ENCODE measurements at places on chromosomes 7 and 10.

GRCh38 chr7:158013085-158013668 is 574.4 kb downstream of the PTPRN2 start:
- no peak for DNase-seq

DNA sequence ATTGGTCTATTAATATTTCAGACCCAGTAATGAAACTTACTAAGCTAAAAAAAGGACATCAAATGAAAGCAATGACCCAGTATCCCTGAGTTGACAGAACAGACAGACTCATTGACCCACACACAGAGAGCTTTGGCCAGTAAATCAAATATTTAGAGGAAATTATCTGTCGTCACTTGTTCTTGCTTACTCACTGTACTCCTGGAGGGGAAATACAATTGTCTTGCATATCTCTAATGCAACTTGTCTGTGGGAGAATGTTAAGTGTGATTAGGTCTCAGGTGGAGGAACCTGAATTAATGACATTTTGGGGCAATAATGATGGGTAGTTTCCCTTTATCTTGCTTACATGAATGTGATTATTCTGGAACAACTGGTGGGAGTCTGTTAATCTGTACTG is 80.4 kb downstream of the CUBN start:
- DNase-seq, result no peak

GRCh38 chr10:100995181-100995580 is 4.4 kb upstream of the LZTS2 start:
- no peak for DNase-seq

GRCh38 chr10:84314275-84314674 is 14.1 kb upstream of the CCSER2 start:
- no peak for DNase-seq

DNA sequence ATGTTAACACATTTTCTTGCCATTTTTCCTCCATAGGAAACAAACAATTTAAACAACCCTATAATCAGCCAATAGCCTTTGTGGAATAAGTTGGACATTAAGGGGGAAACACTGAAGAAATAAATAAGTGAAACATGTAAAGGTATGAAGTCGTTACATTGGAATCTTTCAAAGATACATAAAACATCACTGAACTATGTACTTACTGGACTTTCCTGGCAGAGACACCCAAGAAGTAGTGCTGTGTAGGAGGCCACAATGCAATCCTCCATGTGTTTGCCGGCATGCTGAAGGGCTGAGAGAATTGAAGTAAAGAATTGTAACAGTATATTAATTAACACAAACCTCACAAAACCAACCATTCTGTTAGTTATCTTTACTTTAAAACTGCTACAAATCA is 76.5 kb upstream of the GRID1 start:
- DNase-seq, result peak; percentile 69

- DNase-seq, result no peak
Measured at GRCh38 chr7:135978624-135979023, 1.5 kb upstream of the MTPN start.

DNA sequence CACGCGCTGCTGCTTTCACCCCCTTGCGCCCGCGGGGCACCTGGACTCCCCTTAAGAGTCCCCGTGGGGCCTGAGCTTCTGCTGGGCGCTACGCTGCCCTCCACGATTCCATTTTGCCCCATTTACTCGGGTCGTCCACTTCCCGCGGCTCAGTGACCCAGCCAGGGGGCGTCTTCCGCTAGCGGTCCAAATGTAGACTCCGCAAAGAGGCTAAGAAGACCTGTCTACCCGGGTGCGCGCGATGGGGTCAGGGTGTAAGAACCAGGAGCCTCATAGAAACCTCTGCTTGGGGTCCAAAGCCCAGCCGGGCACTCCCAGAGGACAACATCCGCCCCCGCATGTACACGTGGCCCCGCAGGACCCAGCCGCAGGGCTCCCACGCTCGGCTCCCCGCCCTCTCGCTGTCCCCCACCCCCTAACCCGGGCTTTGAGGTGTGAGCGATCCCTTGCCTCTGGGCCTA is 5.2 kb upstream of the HMX2 start:
- DNase-seq, result no peak

GRCh38 chr7:70568674-70569334 is 563.1 kb upstream of the GALNT17 start:
- DNase-seq, result peak; percentile 2

DNA sequence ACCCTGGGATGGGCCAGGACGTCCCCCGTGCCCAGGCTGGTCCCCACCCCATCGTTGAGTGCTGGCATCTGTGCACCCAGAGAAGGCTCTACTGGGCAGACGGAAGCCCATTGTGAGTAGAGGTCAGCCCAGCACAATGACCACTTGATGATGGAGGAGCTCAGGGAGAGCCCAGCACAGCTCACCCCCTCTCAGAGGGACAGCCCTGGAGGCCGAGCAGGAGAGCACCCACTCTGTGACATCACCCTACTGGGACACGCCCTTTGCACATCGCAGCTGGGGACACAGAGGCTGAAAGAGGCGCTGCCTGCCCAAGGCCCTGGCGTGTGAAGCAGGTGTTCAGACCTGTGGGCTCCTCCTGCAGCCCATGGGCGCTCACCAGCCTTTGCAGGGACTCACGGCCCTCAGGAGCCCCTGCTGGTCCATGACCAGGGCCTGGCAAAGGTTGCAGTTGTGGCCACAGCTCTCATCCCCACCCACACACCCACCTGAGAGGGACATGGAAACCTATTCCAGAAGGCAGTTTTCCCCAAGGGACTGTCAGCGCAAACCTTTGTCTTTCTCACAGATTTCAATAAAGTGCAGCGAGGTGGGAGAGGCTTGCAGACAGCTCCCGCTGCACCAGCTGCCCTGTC is 67.2 kb upstream of the PPP2R2D start:
- DNase-seq, result no peak

- no peak for DNase-seq
Measured at GRCh38 chr10:121033366-121033765, 182.2 kb downstream of the WDR11 start.

- DNase-seq, result no peak
Measured at GRCh38 chr10:107899075-107899474, 734.6 kb upstream of the SORCS1 start.

GRCh38 chr10:24616536-24616935 is 107.2 kb downstream of the ARHGAP21 start:
- peak; percentile 70 for DNase-seq

- DNase-seq, result no peak
Measured at GRCh38 chr7:47574482-47575329, 7.2 kb downstream of the TNS3 start.

- DNase-seq, result no peak
Measured at GRCh38 chr7:35530124-35531109, 164.5 kb downstream of the HERPUD2 start.

DNA sequence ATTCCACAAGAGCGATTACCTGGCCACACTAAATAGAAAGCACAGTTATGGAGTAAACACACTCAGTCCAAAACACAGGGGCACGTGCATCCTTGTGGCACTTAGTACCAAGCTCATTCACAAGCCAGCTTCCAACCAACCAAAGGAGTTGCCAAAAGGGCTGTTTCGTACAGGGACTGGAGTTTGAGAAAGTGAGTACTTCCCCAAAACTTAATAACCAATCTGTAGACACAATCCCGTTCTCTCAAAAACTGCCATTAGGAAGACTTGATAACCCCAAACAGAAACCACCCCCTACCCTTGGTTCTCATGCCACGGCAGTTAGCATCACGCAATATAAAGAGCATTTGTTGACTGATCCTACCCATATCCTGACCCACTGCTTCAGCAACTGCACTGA is 166.2 kb upstream of the ASAH2 start:
- DNase-seq, result peak; percentile 20

DNA sequence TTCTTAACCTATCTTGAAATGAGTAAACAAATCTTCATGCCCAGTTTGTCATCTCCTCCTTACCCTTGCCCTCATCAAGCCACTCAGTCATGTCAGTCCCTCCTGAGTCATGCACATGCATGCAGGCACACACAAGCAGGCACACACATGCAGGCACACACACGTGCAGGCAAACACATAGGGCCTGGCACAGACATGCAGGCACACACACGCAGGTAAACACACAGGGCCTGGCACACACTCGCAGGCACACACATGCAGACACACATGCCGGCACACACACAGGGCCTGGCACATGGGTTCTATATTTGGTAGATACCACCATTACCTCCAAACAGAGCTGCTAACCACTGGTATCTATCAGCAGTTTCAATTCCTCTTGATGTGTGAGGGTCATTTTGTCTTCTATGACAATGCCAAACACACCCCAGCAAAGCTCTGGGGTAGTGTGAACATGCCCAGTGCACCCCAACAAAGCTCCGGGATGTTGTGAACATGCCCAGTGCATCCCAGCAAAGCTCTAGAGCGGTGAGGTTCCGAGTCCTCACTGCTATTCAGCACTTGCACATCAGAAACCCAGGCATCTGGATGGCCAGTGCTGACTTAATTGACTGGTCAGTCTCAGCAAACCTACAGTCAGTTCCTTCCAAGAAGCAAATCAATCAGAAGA is 563.8 kb downstream of the PTPRN2 start:
- no peak for DNase-seq

DNA sequence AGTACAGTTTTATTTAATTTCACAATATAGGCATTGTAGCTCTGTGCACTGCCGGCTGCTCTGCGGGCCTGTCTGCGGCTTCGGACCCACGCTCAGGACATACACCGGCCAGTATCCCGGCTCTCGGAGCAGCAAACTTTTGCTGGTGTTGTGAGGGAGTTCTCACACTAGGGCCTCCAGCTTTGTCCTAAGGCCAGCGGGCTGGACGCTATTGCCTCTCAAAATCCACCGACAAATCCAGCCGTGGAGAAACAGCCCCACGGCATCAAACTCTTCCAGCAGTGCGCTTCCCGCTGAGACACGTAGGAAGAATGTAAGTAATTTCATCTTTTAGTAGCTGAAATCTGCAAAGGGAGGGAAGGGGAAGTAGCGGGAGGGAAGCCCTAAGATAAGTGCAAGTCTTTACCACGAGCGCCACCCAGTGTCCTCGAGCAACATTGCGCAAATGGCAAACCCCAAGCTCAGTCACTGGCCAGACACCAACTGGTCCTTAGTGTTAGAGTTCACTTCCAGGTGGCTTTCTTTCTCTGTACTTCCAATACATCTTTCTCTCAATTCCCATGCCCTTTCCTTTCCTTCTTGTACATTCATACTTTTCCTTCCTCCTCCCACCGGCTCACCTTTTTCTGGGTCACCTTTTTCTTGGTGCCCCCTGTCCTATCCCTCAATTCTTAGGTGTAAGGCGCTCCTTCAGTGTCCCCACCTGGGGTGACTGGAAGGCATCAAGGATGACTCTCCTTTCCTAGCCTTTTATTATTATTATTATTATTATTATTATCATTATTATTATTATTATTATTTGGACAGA is 3.0 kb upstream of the DLX5 start:
- DNase-seq, result peak; percentile 85

DNA sequence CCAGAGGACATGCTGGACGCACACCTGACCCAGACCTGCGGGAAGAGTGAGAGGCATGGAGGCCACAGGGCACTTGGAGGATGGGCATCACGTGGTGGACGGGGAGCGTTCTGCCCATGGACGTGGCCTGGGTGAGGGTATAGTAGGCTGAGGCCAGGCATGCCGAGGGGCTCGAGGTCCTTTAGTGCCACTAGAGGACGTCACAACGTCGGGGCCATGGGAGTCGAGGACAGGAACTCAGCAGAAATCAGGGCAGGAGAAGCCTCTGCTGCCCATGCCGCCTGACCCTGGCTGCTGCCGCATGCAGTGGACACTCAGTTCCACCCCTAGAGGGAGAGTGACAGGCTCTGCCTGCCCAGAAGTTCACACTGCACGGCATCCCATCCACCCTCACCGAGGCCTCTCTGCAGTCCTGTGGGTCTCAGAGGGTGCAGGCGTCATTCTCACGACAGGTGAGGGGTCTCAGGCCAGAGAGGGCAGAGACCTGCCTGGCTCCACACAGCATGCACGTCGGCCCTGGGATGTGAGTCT is 198.7 kb downstream of the ADARB2 start:
- no peak for DNase-seq

- DNase-seq, result peak; percentile 84
Measured at GRCh38 chr10:47164126-47164799, 135.7 kb upstream of the GDF10 start.

GRCh38 chr7:50962962-50963374 is 180.3 kb upstream of the GRB10 start:
- DNase-seq, result peak; percentile 38

DNA sequence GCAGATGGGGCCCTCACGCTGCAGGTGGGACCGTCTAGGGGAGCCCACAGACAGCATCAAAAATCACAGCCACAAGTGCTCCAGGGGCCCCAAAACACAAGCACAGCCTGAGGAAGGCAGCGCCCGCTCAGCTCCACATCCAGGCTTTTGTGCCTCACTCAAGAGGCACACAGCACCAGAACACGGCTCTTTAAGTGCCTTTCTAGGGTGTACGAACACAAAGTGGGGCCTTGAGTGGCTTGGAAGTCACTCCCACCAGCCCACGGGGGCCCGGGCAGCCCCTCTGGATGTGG is 65.2 kb downstream of the DIP2C start:
- DNase-seq, result no peak

Measured in amniotic epithelial cell (primary cell).